ENCODE measurements at places on chromosomes 11 and 22.
A peak's percentile ranks its signal among the peaks of the same experiment; 100 is the strongest.

DNA sequence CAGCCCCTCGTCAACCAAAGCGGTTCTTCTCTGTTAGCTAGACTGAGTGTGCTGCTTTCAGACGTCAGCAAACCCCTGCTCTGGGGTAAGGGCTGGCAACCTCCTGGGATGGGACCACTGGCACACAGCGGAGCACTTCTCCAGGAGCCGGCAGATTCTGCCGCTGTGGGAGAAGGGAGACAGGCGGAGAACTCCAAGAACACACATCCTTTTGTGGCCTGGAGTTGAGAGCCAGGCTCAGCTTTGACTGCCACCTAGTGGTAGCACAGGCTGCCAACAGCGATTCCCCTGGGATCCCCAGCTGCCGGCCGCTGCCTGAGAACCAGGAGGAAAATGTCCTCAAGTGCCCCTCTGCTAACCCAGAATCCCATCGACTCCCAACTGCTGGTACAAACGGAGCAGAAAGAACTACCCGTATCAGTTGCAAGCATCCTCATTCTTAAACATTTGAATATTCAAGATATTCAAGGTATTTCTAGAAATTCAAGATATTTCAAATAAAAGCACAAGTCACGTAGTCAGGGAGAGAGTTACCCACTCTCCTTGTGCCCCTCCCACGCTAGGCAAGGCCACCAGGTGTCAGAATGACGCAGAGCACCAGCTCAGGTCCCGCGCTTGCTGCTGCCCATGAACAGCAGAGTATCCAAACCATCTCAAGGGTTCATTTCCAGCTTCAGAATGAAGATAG is 4.9 kb downstream of the LTO1 start:
- peak; percentile 56 for DNase-seq

GRCh38 chr11:86182976-86183584 is 61.5 kb upstream of the EED start:
- DNase-seq = no peak

DNA sequence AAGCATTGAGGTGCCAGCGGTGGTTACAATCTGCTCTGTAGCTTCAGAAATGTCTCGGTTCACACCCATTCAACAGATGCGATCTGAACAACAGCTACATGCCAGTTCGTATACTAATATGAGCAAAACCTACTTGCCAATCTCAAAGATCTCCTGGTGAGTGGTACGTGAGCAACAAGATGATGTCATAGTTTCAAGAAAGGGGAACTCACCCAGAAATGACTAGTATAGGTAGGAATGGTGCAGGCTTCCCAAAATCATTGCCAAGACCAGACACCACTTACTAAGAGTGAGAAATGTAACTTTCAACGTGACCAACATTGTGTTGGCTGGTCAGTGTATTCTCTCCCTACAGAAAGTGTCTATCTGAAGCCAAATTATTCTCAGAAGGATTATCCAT is 31.1 kb downstream of the OR6Q1 start:
- no peak for DNase-seq

GRCh38 chr11:112612250-112612849 is 348.9 kb upstream of the NCAM1 start:
- DNase-seq = peak; percentile 6

DNA sequence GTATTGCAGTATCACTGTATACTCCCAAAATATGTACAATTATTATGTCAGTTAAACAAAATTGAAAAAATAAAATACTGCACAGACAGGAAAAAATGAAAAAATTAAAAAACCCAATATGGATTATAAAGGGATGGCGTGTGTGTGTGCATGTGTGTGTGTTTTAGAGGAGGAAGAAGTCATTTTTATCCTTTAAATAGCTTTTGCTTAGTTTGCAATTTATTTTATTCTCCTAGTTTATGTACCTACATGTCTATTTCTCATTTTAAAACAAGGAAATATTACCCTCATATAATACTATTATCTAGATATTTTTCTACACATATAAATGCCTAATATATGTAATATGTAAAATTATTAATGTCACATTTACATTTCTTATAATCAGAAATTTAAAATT is 1144.3 kb downstream of the LRRC4C start:
- no peak for DNase-seq

DNA sequence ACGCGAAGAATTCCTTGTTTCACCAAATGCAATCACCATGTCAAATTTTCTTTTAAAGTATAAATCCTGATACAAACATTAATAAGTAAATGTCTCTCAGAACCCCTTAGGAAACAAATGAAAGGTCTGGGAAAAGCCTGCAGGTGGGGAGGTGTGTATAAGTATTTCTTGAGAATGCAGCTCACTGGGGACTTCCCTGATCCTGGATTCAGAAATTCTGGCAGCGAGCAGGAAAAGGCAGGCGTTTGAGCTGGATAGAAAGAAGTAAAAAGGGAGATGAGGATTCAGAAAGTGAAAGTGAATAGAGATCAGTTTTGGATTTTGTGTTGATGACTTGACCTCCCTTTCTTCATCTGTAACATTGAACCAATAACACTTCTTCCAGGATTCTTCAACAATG is 68.3 kb upstream of the CTSC start:
- DNase-seq = no peak

GRCh38 chr11:111299101-111300026 is 1.0 kb downstream of the POU2AF3 start:
- no peak for DNase-seq

GRCh38 chr11:16820324-16821092 is 82.1 kb downstream of the C11orf58 start:
- DNase-seq = peak; percentile 37

DNA sequence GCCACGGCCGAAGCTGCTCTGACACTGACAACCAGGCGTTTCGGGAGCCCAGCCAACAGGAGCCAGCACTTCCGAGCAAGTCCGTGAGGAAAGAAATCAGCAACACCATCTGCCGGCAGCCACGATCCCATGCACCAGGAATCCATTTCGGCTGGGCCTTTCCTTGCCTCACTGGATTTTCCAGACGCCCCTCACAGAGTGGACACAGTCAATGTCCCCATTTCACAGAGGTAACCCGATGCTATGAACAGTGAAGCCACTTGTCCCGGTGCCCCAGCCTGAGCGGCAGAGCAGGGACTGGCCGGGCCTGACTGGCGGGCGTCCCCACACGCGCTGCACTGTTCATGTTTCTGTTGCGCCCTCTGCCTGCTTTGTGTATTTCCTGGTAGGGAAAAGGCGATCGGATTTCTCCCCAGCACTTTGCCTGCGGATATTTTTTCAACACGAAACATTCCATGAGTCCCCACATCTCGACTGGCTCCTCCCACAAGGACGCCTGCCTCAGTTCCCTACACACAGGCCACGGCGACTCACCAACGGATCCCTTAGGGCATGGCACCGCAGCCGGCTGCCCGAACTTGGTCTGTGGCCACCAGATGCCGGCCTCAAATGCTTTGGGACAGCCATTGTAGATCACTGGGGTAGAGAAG is 55.3 kb downstream of the TRMU start:
- no peak for DNase-seq

GRCh38 chr11:66111158-66111557 is 41.1 kb downstream of the PACS1 start:
- DNase-seq = no peak

- no peak for DNase-seq
Observed at GRCh38 chr11:41134971-41135370, 324.5 kb downstream of the LRRC4C start.

- DNase-seq = no peak
Observed at GRCh38 chr11:44303401-44303938, 6.5 kb downstream of the ALX4 start.

GRCh38 chr22:27142286-27142685 is 484.9 kb downstream of the MIAT start:
- no peak for DNase-seq

GRCh38 chr11:134734141-134734845 is 322.3 kb upstream of the B3GAT1 start:
- DNase-seq = no peak

DNA sequence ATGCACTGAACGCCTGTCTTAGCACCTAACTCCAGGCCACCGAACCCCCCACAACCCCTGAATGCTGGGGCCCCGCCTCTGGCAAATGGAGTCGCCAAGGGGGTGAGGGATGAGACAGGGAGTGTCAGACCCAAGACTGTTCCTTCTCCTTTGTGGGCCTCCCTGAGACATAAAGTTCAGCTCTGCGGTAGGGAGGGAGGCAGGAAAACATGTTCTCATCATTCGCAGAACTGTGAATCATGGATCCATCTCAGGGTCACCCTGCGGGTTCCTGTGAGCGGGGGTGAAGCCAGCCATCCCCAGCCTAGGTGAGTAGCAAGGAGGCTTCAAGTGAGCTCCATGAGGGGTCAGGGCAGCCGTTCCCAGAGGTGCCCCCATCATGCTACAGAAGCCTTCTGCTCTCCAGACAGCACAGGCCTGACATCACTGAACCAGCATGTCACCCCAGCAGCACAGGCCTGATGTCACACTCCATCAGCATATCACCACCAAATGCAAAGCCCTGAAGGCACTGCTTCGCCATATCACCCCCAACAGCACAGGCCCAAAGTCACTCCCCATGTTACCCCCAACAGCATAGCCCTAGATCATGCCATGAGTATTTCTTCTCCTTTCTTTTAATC is 27.2 kb downstream of the TMPRSS6 start:
- DNase-seq = no peak

- DNase-seq = no peak
Observed at GRCh38 chr11:59261150-59261549, 48.4 kb upstream of the MPEG1 start.

DNA sequence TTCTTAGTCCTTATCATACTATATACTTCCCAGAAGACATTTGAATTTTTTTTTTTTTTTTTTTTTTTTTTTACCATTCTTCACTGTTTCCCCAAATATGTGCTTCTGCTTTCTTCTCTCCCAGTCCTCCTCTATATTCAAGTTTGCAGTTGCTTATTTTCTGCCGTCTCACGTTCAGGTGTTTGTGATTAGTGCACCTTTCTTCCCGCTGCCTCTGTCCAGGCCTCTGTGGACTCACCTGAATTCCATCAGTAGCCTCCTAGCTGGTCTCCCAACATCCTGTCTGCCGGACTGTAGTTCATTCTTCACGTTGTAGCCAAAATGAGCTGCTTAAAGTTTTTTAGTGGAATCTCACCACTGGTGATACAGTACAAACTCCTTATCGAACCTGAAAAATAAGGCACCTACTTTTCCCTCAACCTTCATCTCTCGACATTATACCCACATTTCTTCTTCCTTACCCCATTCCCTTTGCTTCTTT is 795 bp upstream of the MSANTD4 start:
- DNase-seq = no peak

- no peak for DNase-seq
Observed at GRCh38 chr22:41799486-41800347, 762 bp upstream of the CCDC134 start.

- DNase-seq = no peak
Observed at GRCh38 chr11:79129702-79130101, 311.1 kb downstream of the TENM4 start.

- DNase-seq = no peak
Observed at GRCh38 chr11:118046051-118046963, 30.6 kb upstream of the TMPRSS4 start.

DNA sequence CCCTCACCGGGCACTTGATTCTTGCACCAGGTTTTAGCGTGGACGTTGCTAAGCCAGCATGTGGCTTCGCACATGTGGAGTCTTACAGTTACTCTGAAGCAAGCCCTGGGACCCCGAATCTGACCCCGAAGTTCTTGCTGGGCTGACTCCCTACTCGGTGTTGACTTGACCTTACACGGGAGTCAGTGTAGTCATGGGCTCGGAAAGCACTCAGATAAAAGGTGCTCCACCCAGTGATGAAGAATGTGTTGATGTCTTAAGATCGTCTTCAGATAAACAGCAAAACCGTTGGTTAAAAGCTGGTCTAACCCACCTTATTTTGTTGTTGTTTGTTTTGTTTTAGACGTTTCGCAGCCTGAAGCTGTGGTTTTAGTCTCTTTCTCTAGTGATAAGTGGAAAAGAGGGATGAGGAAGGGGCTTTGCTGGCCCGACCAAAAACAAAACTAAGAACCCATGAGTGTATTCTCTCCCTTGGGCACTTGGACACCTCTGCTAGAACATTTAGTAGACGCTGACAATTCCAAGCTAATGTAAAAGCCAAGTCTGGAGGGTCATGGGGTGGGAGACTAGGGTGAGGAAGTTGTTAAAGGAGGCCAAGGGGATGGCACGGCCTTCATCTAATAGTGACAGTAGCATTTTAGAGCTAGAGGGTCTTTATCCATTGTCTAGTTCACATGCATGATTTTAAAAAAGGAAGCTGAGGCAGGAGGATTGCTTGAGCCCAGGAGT is 69.9 kb downstream of the BCR start:
- no peak for DNase-seq

GRCh38 chr11:34381775-34382174 is 24.0 kb upstream of the ABTB2 start:
- no peak for DNase-seq

DNA sequence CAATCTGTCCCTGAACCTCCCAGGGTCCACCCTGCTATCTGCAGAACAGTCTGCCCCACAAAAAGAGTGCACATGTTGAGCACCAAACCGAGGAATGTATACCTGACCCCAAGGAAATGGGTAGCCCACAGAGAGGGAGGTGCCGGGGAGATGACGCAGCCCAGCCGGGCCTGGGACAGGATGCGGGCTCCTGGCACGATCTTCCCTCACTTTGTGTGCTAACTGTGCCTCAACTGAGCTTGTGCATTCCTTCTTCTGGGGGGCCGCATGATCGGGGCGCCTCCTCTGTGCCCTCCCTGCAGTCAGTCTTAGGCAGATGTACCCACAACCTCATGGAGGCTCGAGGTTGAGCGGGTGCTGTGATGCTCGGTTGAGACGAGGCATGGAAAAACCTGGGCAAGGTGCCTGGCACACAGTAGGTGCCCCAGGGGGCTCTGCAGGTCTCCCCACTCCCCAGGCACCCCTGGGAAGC is 2.4 kb downstream of the GAS2L1 start:
- no peak for DNase-seq

- DNase-seq = no peak
Observed at GRCh38 chr11:44217432-44217831, 92.5 kb downstream of the ALX4 start.

- DNase-seq = no peak
Observed at GRCh38 chr11:128503245-128503991, 83.9 kb downstream of the ETS1 start.

- no peak for DNase-seq
Observed at GRCh38 chr11:121520243-121521144, 67.7 kb upstream of the SORL1-AS1 start.

- DNase-seq = no peak
Observed at GRCh38 chr11:61543606-61544306, 35.2 kb downstream of the LRRC10B start.

GRCh38 chr11:118988280-118988679 is 9.7 kb upstream of the CENATAC start:
- DNase-seq = no peak

GRCh38 chr11:61697078-61697502 is 16.9 kb downstream of the DAGLA start:
- no peak for DNase-seq

DNA sequence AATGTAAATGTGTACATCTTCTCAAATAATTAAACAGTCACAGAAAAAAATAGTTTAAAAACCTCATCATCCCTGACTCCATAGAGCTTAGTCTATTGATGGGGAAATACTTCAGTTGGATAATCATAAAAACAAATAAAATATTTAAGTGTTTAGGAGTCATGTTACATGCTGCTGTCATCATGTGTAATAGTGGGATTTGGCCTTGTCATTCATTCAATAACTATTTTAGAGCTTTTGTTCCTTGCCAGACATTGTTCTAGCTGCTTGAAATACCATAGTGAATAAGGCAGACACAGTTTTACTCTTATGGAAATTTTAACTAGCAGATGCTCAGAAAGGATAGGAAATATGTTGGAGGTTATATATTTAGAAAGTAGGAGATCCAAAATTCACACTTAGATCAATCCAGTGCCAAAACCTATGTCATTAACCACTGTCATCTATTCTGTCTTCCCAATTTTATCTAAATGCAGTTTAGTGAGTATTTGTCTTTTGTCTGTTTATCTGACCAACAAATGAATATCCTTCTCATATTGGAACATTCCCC is 324.7 kb downstream of the CASP12 start:
- no peak for DNase-seq

Measured in HCT116 (cell line).